ENCODE measurements at places on chromosomes 13 and 19.
A peak's percentile ranks its signal among the peaks of the same experiment; 100 is the strongest.

DNA sequence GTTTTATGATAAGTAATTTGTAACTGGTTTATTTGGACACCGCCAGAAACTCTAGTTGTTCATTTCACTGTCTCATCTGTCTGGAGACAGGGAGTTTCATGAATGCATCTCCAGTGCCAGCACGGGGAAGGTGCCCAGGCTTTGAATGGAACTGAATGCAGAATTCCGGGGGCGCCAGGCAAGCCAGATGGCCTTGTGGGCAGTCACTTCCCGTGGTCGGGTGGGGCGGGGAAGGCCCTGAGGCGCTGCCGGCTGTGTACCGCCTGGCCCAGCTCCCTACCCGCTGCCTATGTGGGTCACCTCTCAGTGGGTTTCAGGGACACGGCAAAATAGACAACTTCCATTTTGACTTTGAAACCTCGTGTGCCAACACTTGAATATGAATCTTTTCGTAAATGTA, 28.8 kb upstream of the MCF2L start:
- peak; percentile 77 for DNase-seq

DNA sequence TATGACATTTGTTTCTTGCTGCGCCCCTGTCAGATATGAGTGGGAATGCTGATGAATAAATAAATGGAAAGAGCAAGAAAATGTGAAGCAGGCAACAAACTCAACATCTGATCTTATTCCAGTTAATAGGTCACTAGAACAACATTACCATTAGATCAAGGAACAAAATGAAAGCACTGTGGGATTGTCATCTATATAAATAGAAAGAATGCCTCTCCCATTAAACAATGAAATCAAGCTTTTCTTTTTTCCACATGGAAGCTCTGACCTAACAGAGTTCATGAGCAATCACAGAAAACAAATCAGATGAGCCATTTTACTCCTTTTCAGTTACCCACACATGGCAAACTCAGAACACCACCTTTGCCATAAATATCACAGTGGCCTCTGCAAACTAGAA, 354.8 kb downstream of the SUCLA2 start:
- DNase-seq, result no peak

DNA sequence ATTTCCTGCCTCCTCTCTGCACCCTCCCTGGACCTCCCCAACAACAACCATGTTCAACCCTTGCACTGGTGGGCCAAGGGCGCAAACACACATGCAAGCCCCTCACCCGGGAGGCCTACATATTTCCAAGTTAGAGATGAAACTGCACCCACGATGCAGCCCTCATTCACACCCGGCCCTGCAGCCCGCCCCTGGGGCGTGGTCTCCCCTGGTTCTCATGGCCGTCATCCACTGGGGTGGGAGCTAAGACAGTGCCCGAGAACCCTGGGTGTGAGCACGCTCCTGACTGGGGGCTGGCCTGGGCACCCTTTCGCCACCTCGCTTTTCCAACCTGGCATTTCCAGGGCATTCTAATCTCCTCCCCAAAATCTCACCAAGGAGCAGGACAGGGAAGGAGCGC, 7.0 kb upstream of the SLC7A10 start:
- no peak for DNase-seq

DNA sequence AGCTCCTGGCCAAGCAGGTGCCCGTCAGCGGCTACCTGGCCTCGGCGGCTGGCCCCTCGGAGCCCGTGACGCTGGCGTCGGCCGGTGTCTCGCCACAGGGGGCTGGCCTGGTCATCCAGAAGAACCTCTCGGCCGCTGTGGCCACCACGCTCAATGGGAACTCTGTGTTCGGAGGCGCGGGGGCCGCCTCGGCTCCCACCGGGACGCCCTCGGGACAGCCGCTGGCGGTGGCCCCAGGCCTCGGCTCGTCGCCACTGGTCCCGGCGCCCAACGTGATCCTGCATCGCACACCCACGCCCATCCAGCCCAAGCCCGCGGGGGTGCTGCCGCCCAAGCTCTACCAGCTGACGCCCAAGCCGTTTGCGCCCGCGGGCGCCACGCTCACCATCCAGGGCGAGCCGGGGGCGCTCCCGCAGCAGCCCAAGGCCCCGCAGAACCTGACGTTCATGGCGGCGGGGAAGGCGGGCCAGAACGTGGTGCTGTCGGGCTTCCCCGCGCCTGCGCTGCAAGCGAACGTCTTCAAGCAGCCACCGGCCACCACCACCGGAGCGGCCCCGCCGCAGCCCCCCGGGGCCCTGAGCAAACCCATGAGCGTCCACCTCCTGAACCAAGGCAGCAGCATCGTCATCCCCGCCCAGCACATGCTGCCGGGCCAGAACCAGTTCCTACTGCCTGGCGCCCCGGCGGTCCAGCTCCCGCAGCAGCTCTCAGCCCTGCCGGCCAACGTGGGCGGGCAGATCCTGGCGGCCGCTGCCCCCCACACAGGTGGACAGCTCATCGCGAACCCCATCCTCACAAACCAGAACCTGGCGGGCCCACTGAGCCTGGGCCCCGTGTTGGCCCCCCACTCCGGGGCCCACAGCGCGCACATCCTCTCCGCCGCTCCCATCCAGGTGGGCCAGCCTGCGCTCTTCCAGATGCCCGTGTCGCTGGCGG, 33.0 kb upstream of the EHD2 start:
- no peak for DNase-seq

DNA sequence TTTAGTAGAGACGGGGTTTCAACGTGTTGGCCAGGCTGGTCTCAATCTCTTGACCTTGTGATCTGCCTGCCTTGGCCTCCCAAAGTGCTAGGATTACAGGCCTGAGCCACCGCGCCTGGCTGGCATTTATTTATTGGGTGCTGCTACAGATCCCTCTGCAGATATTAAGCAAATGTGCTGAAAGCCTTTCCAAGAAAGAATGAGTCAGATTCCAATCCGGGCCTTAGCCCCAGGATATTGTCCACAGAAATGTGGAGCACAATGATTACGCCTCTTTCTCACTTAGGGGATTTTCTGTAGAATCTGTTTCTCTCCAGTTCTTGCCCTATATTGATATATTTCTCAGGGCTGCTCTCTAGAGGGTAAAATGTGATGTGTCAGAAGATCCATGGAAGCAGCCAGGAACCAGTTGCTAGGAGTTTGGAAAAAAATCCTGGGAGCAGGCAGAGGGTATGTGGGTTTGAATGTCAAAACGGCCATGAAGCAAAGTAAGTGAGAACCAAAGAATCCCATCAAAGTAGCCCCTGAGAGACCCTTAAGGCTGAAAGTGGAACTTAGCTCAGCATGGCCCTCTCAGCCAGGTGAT, 24.8 kb upstream of the IGFL4 start:
- DNase-seq, result no peak

Data from spleen (tissue), 13 donors.